ENCODE measurements at places on chromosomes 13 and 19.

DNA sequence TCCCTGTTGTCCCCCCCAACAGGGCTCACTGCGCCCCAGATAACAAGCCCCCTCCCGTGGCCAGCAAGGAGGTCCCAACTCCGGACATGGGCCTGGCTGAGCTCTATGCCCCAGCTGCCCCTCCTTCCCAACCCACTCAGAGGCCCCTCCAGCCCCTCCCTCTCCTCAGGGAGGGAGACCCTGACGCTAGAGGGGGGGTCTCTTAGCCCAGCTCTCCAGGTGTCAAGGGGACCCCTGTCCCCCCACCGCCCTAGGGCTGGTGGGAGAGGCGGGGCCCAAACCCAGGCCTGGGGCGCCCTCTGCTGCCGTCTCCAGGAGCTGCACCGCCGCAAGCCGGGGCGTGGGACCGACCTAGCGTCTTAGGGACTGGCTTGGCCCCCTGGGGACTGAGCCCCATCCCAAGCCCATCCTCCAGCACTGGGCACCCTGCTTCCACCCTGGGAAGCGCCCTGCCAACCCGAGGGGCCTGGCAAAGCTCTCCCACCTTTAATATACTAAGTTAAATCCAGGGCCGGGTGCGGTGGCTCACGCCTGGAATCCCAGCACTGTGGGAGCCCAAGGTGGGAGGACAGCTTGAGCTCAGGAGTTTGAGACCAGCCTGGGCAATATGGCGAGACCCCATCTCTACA lies 1.4 kb downstream of the GRIN3B start:
- DNase-seq, result peak; percentile 78

GRCh38 chr13:27662738-27663470 lies 41.2 kb downstream of the POLR1D start:
- no peak for DNase-seq

DNA sequence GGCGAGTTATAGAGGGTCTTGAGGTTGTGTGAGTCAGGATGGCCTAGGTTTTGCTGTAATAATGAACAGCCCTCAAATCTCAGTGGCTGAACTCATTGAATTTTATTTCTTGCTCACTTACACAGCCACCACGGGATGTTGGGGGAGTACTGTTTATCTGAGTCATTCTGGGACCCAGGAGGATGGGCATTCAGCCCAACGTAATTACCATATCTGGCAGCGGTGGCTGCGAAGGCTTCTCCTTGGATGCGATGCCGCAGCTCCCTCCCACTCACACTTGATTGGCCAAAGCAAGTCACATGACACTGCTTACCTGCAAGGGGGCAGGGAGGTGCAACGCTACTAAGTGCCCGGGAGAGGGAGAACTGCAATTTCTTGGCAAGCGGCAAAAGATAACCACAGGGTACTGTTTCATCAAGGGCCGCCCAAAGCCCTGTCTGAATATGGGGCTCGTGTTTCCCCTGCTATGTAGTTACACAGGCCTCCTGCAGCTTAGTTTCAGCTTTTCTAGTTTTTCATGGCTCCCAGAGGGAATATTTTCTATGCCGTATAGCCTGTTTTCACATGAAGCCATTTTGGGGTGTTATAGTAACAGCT lies 19.9 kb downstream of the ZSWIM9 start:
- DNase-seq, result no peak

DNA sequence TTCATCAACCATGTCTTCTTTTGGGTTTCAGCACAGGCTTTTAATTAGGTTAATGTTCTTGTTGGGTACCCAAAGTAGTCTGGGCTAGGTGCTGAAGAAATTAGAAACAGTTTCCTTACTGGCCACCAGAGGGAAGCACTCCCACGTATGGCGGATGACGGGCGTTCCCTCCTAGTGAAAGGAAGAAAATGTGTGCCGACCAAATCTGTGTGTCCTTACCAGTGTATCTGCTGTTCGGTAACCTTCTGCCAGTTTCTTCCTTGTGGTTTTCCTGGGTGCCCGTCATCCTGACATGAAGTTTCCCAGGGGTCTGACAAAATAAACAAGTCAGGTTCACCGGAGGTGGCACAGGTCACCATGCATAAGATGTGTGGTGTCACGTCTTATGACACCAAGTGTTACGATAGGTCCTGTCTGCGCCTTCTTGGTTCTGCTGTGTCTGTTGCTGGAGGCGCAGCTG lies 6.0 kb upstream of the WDR88 start:
- peak; percentile 41 for DNase-seq

GRCh38 chr13:113509989-113510388 lies 19.5 kb upstream of the DCUN1D2 start:
- DNase-seq, result no peak
